ENCODE measurements at places on chromosomes 4 and X.
A peak's percentile ranks its signal among the peaks of the same experiment; 100 is the strongest.

DNA sequence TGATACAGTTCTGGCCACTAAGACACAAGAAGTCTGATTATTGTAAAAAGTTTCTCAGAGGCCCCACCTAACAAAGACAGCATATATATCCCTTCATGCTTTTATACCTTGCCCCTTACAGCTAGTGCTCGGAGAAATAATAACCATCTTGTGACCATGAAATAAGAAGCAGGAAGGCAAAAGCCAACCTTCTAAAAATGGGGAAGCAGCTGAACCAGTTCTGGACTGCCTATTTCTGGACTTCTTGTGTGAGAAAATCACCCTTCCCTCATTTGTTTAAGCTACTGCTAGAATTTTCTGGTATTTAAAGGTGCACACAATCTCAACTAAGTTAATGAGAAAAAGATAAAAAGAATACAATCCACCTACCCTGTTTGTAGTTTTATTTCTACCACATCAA is 87.5 kb downstream of the CNOT6L start:
- no peak overlapping the region for H3K27ac ChIP-seq
- peaks cover 44% of the 10 kb centered on the region for H3K36me3 ChIP-seq
- H3K27me3 ChIP-seq, result no peaks in the 10 kb centered on the region
- no peak for DNase-seq
- H3K4me1 ChIP-seq, result no peaks in the 10 kb centered on the region
- H3K4me3 ChIP-seq, result no peak overlapping the region

- no peak for DNase-seq
- peaks cover 4% of the 10 kb centered on the region for H3K4me1 ChIP-seq
- H3K27me3 ChIP-seq, result no peaks in the 10 kb centered on the region
- H3K27ac ChIP-seq, result no peak overlapping the region
- no peak overlapping the region for H3K4me3 ChIP-seq
These were observed 128.4 kb downstream of the SH3RF1 start for GRCh38 chr4:169142391-169142790.

- H3K36me3 ChIP-seq, result no peaks in the 10 kb centered on the region
- no peak overlapping the region for H3K4me3 ChIP-seq
- no peaks in the 10 kb centered on the region for H3K27me3 ChIP-seq
These were observed 399.0 kb downstream of the GBA3 start for GRCh38 chr4:23091711-23092110.

DNA sequence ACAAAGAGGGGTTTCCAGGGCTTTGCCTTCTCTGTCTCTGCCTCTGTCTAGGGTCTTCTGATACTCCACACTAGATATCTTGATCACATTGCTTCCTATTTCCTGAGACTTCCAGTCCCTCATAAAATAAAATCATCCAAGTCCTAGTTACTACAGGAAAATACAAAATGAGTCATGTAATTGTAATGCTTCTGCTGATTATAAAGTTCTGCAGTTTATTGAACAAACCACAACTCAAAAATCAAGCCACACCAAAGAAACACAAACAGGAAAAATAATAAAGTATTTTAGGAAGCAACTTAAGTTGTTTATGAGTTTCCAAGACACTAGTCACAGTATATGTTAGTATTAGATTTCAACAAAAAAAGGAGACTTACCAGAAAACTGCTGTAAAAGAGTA is 695.1 kb upstream of the GALNTL6 start:
- no peaks in the 10 kb centered on the region for H3K4me1 ChIP-seq
- H3K36me3 ChIP-seq, result no peaks in the 10 kb centered on the region
- peak; percentile 65 for DNase-seq
- no peaks in the 10 kb centered on the region for H3K27me3 ChIP-seq
- no peak overlapping the region for H3K4me3 ChIP-seq

- peak; percentile 58 for DNase-seq
- H3K4me1 ChIP-seq, result peaks cover under 1% of the 10 kb centered on the region
- peak overlapping the region; percentile 85 for H3K27ac ChIP-seq
- peak overlapping the region; percentile 86 for H3K4me3 ChIP-seq
These were observed 662 bp downstream of the SLAIN2 start for GRCh38 chr4:48341776-48342605.

GRCh38 chrX:12497832-12498591 is 293.2 kb upstream of the PRPS2 start:
- no peaks in the 10 kb centered on the region for H3K27me3 ChIP-seq
- no peaks in the 10 kb centered on the region for H3K36me3 ChIP-seq
- H3K4me3 ChIP-seq, result no peak overlapping the region
- H3K4me1 ChIP-seq, result no peaks in the 10 kb centered on the region
- H3K27ac ChIP-seq, result no peak overlapping the region
- no peak for DNase-seq

- H3K27ac ChIP-seq, result no peak overlapping the region
- no peak for DNase-seq
- peaks cover 10% of the 10 kb centered on the region for H3K27me3 ChIP-seq
- no peak overlapping the region for H3K4me3 ChIP-seq
These were observed 768 bp upstream of the CXCL10 start for GRCh38 chr4:76024065-76024464.

DNA sequence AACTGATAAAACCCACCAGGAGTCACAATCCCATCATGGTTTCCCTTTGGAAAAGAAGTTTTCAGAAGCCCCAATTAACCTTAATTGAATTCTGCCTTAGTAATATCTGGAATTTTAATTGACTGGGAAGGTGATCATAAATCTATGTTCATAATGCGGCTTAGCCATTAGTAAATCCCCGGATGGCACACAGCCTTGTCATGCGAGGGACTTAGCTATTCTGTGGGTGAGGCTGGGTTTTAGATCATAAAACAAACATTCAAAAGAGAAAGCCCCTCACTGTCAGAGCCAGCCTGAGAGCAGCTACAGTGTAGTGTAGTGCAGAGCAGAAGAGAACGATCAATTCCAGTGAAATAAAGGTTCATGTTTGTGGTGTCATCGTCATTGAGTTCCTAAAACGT is 124.0 kb upstream of the NOCT start:
- H3K4me3 ChIP-seq, result no peak overlapping the region
- no peak overlapping the region for H3K27ac ChIP-seq
- DNase-seq, result no peak
- H3K4me1 ChIP-seq, result no peaks in the 10 kb centered on the region
- no peaks in the 10 kb centered on the region for H3K36me3 ChIP-seq
